NCI-H187 treated with DMSO at 0.1 percent for 48 hours (cell line): ENCODE measurements at places on chromosomes 1 and 21.
A peak's percentile ranks its signal among the peaks of the same experiment; 100 is the strongest.

GRCh38 chr21:41092312-41092711 lies 75.6 kb upstream of the BACE2 start:
- DNase-seq = no peak

DNA sequence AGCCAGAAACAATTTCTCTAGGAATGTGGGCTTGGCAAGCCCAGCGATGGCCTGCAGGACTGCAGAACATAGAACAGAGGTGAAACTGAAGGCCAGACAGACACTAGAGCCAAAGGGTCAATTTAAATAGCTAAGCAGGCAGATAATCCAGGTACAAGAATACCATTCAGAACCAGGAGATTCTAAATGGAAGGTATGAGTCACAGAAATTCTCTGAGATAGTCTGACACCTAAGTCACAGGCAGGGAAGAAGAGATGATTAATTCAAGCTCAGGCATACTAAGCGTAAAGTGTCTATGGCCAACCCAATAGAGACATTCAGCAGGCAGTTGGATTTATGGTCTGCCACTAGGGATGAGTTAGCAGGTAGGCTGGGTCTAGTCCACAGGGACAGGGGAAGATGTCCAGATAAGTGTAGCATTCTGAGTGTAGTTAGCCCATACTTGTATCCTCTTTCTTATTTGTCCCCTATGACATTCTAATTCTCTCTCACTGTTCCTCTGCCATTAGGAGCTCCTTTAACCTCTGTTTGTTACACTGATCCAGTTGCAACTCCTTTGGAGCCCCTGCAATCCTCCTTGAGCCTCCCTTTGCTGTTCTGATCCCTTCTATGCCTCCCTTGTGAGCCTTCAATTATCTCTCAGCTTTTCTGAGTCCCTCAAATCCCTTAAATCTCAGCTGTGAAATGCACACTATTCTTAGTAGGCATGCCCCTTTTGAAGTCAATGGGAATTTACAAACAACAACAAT lies 383.8 kb downstream of the LMO4 start:
- no peak for DNase-seq

DNA sequence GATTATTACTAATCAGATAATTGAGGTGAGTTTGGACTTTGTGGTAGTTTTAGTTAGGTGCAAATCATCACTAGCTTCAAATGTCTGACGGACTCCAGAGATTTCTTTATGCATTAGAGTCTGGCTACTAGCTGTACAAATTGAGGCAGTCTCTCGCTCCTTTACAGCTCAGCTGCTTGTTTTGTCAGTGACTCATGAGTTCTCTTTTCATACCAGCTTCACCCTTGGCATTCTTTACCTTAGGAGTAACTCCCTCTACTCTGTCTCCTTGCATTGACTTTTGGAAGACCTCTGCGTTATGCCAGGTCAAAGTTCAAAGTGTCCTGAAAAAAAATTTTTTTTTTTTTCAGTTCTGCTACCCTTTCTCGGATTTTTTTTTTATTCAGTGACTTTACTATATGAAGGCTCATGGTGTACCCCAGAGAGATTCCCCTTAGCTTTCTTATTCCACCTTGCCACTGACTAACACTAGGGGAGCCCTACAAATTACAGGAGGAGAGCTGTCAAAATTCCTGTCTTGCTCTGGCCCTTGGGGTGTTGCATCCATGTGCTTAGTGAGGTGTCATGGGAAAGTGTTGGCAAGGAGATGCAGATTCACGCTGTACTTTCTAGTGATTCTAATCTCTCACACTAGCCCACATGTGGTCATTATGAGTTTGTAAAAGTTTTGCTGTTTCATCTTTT lies 576.6 kb downstream of the ADGRL2 start:
- DNase-seq = no peak

- DNase-seq = no peak
Observed at GRCh38 chr1:52627028-52627427, 5.9 kb upstream of the SHISAL2A start.

GRCh38 chr1:230137337-230137815 lies 70.3 kb downstream of the GALNT2 start:
- DNase-seq = no peak

GRCh38 chr21:44049606-44050005 lies 37.5 kb downstream of the TRAPPC10 start:
- no peak for DNase-seq

DNA sequence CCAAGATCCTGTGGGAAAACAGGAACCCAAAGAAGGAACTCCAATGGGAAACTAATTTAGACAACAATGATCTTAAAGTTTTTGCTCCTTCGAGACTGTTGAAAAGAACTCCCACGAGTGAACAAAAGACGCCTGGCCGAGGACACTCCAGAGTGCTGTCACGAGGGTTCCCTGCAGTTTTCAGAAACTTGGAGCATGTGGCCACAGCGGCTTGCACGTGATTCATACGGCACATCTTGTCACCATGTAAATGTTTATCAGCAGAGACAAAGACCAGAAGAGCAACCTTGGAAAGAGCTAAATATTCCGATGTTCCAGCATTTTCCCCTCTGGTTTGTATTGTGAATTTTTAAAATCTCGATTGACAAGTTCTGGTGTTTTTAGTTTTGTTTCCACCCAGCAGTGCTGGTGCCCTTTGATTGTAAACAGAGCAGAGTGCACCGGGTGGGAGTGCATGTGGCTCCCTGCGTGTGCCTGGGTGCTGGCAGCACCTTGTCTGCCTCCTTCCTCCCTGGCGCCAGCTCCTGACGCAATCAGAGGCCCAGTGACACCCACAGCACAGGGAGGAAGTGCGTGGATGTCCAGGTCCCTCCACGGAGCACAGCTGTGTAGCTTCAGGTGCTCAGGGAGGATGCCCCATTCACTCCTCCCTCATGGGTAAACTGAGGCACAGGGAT lies 23.0 kb downstream of the LRRC3 start:
- no peak for DNase-seq

- DNase-seq = no peak
Observed at GRCh38 chr1:69929308-69930057, 275.9 kb downstream of the LRRC40 start.

- DNase-seq = no peak
Observed at GRCh38 chr1:155210314-155211104, 2.0 kb downstream of the MTX1 start.

DNA sequence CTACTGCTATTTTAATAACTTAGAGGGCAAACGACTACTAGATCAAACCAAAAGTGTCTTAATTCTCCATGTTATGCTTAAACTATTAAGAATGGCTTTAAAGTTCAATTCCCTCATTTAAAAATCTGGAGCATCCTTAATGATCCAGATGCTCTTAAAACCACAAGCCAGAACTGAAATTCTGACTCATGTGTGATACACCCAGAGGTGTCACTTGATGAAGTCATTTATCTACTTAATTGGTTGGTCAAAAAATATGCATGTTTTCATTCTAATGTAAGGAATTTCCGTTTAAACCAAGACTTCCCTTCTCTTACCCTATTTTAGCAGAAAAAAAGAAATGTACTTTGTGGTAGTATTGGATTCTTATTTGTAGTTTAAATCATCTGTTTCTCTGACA lies 1261.2 kb upstream of the B3GALT2 start:
- no peak for DNase-seq

GRCh38 chr1:147496571-147497210 lies 44.6 kb upstream of the BCL9 start:
- DNase-seq = no peak

DNA sequence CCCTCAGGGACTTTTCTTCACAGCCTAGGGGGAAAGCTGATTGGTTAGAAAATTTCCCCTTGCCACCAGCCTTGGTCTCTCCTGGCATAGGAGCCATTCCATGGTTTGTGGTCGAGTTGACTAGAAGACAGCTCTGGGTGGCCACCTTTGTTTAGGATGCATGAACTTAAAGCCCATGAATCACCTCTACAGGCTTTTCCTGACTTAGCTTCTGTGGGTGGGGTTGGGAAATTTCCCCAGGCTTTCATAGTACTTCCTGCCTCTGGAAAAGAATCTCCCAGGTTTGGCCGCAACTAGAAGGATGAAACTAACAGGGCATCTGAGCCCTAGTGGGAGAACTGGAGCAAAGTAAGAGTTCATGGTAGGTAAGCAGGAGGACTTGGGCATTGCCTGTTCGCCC lies 72.6 kb downstream of the SNRPE start:
- no peak for DNase-seq

DNA sequence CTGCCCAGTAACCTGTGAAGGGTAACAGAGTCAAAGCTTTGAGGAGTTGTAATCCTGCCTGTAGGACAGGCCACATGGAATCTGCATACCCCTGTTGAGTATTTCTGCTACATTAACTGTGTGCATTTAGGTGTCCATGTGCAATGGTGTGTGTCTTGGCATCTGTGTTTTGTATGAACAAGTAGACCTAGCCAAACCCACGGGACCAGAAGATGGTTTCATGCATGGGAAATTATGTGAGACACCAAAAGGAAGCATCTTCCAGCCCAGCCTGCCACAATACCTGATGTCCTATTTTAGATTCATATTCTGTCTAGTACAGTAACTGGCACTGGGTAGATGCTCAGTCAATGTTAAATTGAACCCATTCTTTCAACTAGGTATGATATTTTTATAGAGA lies 70.8 kb upstream of the KCND3 start:
- no peak for DNase-seq

GRCh38 chr1:10724948-10725847 lies 71.2 kb downstream of the CASZ1 start:
- no peak for DNase-seq

GRCh38 chr1:209198961-209199750 lies 384.4 kb upstream of the CAMK1G start:
- no peak for DNase-seq

DNA sequence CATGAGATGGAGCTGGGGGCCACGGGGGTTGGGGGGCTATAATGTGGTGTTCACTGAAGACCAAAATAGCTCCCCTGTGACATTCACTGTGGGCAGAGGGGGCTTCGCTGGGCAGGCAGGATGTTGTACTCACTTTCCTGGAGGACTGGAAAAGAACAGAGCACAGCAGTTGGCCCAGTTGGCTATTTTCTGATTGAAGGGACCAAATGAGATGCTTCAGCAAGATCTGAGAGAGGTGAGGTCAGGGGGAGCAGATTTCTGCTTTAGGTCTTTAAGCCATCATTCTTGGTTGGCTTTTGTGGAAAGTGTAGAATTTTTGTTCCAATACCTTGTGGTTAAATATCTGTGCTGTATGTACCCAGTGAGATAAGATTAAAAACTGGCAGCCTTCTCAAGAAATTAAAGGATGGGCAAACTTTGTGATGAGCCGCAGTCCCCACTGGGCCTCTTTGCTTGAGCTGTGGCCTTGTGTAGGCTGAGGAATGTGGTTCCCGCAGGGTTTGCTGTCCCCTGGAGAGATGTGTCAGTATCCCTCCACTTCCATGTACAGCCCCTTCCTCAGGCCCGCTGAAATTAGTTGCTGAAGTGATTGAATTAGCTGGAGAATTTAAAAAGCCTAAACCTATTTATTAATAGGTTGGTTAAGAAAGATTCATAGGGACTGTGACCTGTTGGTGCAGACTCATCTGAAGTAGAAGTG lies 80.7 kb downstream of the ATP5PO start:
- no peak for DNase-seq

- DNase-seq = no peak
Observed at GRCh38 chr1:152048416-152049009, 11.7 kb upstream of the S100A11 start.

DNA sequence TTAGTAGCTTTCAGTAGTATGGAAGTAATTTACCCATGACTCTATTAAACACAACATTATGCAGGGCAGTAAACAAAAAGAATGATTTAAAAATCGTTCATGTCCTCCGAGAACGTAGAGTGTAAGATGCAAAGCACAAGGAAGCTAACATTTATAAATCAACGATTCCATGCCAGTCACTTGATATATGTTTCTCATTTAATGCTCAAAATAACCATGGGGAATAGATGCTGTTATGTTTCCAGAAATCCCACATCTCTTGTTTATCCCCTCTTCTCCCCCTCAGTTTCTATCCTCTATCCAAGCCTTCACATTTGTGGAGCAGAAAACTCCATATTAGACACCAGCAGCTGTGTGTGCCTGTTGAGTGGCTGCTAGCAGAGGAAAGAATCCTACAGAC lies 52.8 kb downstream of the LBR start:
- DNase-seq = no peak

GRCh38 chr1:58854576-58854975 lies 70.7 kb upstream of the JUN start:
- DNase-seq = no peak

- no peak for DNase-seq
Observed at GRCh38 chr1:178689769-178690168, 35.3 kb upstream of the RALGPS2 start.

GRCh38 chr1:229059671-229060539 lies 211.0 kb upstream of the RAB4A start:
- DNase-seq = no peak

GRCh38 chr1:201634261-201634660 lies 95.3 kb downstream of the NAV1 start:
- no peak for DNase-seq

DNA sequence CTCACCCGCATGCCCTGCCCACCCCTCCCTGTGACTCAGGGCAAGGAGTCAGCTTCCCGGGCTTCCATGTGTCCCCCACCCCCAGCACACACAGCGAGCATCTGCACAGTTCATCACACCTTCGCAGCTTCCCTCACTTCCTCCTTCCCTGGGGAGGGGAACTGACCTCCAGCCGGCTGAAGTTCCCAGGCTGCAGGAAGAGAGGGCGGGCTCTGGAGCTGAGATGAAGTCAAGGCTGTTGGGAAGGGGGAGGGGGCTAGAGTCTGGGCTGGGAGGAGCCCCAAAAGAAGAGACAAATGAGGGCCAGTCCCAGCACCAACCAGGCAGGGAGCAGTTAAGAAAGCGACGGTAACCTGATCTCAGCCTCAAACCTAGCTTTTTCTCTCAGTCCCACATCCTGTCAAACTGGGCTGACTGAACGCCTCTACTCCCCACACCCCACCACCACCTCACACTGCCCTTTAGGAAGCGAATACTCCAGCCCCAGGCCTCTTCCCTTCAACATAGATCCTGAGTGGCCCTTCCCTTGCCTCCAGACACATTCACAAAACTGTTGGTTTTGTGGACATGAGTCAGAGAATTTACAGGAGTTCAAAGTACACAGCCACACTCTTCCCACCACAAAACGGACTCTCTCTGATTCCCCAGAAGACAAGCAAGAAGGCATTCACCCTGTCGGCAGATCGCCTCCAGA lies 1.8 kb downstream of the RHOC start:
- DNase-seq = no peak

DNA sequence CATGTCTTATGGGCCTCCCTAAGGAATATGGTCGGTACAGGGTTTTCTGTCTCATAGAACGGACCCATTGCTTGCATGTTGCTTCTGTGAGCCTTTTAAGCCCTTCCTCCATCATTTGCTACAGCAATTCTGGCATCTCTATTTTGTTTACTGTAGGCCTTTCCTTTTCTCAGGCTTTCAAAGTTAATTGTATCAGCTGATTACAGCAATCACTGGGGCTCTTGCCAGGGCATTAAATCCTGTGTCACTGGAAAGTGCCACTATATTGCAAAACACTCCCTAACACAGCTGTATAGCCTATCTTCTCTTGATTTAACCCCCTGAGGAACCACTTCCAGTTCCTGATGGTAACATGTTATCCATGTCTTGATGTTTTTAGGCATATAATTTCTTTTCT lies 156.5 kb downstream of the PDE4B start:
- DNase-seq = no peak

GRCh38 chr1:154937085-154937987 lies 817 bp upstream of the PMVK start:
- DNase-seq = peak; percentile 86
